ENCODE measurements at places on chromosomes 3 and 15.

DNA sequence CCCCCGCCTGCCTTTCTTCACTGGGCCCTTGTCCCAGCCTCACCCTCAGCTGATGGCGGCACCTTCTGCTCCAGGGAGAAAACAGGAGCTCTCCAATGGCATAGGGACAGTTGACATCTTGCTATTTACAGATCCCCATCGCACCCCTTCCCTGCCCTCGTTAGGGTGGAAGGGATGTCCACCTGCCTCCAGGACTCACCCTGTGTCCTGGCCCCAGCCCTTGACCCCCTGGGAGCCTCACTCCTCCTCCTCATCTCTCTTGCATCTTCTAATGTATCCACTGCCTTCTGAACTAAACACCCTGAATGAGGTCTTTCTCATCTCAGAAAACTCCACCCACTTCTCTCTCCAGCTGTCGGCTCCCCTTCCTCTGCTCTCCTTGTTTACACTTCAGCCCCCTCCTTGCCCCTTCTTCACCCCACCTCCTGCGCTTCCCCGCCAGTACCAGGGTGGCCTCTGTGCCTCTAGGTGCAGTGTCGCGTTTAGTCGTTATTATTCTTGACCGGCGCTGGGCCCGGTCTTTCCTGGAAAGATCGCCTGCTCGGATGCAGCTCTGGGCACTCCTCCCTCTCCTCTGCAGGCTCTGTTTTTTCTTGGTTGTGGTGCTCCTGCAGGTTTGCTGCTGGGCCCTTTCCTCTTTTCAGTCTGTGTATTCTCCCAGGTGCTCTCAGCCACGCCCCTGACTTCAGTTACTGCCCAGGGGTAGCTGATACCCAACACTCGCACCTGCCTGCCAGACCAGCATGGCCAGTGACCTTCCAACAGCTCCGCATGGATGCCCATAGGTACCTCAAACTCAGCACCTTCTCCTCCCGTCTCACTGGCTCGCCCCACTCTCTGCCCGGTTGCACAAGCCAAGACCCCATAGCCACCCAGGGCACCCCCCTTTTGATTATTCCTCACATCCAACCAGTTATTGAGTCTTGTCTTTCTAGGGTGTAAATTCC lies 42.9 kb downstream of the PML start:
- no peak for DNase-seq

- DNase-seq: no peak
Observed at GRCh38 chr15:56052395-56053045, 59.1 kb upstream of the NEDD4 start.

DNA sequence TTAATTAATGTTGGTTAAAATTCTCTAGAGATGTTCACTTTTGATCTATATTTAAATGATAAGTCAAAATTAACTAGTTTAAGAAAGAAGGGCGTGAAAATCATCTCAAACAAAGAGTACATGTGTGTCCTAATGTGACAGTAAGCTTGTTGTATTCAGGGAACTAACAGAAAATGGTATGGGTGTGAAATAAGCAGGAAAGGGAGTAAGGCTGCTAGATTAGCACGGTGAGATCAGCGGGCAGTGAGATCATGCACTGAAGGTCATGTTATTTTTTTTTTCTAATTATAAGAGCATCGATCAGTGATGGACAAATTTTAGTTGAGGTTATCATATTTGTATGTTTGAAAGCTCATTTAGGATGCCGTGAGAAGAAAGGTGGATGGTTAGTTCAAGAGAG lies 430.8 kb downstream of the DIPK2A start:
- DNase-seq: no peak

DNA sequence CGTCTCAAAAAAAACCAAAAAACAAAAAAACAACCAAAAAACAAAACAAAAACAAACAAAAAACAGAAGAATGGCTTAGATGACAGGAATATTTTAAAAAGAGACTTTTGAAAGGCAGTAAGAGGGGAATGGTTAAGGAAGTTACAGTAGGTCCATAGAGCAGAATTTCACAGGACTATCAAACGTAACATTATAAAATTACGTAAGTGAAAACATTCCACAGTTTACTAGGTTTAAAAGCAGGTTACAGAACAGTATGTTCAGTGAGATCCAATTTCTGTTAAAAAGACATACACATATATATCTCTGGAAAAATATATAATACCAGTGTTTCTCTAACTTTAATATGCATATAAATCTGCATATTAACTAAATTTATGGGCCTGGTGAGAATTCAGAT lies 50.2 kb upstream of the MUC13 start:
- DNase-seq: no peak

DNA sequence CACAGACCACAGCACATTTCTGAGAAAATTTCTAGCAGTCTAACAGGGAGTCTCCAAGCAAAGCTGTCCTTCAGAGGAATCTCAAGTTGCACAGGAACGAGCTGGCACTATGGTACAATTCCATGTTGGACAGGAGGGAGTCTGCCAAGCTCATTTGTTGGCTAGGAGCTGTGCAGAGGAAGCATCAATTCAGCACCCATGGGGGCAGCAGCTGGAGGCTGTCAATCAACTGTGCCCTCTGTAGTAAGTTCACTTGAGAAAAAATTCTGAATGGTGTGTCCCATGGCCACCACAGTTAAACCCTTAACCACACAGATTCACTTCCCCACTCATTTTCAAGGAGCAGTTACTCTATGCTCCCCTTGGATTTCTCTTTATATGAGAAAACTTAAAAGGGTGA lies 298.5 kb upstream of the PPP2R3A start:
- DNase-seq: no peak

GRCh38 chr15:79475306-79475705 lies 43.2 kb downstream of the MINAR1 start:
- DNase-seq: no peak

DNA sequence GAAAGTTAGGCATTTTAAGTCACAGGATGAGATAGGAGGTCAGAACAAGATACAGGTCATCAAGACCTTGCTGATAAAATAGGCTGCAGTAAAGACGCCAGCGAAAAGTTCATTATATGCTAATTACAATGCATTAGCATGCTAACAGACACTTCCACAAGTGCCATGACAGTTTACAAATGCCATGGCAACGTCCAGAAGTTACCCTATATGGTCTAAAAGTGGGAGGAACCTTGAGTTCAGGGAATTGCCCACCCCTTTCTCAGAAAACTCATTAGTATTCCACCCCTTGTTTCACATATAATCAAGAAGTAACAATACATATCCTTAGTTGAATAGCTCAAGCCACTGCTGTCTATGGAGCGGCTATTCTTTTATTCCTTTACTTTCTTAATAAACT lies 92.7 kb upstream of the PLXND1 start:
- no peak for DNase-seq

- no peak for DNase-seq
Observed at GRCh38 chr15:39462691-39463090, 118.2 kb upstream of the THBS1 start.

DNA sequence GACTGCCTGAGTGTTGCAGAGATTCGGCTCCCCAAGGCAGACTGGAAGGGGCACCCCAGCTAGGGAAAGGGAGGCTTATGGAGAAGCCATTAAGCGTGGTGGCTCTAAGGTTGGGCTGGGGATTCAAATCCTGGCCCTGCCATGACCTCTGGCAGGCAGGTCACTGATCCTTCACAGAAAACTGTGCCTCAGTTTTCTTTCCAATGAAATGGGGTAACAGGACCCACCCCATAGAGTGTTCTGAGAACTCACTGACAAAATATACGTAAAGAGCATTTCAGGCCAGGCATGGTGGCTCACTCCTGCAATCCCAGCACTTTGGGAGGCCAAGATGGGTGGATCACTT lies 34.6 kb downstream of the DNASE1L3 start:
- no peak for DNase-seq

DNA sequence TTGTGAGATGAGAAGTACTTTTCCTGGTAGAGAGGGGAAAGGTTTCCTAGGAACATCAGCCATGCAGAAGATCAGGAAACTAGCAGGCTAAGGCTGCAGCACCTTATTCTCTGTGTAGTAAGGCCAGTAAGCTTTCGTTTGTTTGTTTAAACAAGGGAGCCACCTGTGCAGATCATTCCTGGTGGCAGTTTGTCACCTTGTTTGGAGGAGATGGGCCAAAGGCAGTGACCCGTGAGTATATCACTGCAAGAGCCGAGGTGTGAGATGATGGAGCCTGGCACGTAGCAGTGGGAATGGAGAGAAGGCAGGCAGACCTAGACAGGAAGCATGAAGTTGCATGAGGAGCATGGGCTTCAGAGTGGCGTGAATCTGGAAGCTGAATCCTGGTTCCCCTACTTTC lies 19.6 kb downstream of the ATG7 start:
- DNase-seq: no peak

- DNase-seq: no peak
Observed at GRCh38 chr3:155382396-155383042, 89.0 kb upstream of the STRIT1 start.

GRCh38 chr3:181362378-181362777 lies 349.3 kb upstream of the SOX2 start:
- DNase-seq: no peak

GRCh38 chr3:41095702-41096101 lies 103.6 kb upstream of the CTNNB1 start:
- no peak for DNase-seq

- DNase-seq: no peak
Observed at GRCh38 chr3:151985787-151986430, 112.5 kb downstream of the SUCNR1 start.

DNA sequence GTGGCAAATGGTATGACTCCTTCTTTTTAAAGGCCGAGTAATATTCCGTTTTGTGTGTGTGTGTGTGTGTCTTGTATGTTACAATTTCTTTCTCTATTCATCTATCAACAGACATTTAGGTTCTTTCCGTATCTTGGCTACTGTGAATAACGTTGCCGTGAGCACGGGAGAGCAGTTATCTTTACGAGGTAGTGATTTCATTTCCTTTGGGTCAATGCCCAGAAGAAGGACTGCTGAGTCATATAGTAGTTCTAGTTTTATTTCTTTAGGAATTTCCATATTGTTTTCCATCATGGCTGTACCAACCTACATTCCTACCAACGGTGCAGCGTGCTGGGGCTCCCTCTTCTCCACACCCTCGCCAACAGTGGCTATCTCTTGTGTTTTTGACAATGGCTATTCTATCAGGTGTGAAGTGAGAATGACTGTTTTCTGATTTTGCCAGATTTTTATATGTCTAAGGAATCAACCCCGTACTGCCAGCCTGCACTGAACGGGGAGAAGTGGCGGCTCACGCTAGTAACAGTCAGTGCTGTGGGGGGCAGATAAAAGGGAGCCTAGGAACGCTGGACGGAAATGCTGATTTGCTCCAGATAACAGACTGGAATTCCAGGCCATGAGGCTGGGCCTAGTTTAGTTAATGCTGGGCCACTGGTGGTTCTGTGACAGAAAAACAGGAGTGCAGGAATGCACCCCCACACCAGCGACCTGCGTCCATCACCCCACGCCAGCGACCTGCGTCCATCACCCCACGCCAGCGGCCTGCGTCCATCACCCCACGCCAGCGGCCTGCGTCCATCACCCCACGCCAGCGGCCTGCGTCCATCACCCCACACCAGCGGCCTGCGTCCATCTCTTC lies 168.1 kb downstream of the XXYLT1 start:
- no peak for DNase-seq

GRCh38 chr3:15243822-15244482 lies 37.9 kb downstream of the CAPN7 start:
- DNase-seq: no peak

GRCh38 chr15:69730281-69731080 lies 277.9 kb downstream of the RPLP1 start:
- DNase-seq: no peak

DNA sequence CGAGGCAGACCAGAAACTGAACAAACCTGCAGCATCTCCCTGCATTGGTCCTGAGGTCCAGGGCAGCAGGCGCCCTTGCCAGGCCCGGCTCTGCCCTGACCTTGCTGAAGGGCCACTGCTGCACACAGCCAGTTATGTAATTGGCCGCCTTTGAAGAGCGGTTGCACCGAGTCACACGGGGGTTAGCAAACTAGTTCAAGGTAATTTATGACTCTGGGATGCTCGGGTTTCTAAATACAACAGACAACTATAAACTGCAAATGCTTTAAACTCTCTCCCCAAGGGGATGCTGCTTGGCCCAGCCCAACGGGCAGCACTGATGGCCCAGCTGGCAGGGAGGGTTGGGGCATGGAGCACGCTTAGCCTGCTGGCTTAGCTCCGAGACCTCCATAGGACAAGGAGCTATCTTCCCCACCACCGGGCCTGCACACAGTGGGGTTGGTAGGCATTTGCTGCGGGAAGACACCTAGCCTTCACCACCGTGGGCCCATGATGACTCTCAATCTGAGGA lies 60.3 kb upstream of the IQSEC1 start:
- no peak for DNase-seq

DNA sequence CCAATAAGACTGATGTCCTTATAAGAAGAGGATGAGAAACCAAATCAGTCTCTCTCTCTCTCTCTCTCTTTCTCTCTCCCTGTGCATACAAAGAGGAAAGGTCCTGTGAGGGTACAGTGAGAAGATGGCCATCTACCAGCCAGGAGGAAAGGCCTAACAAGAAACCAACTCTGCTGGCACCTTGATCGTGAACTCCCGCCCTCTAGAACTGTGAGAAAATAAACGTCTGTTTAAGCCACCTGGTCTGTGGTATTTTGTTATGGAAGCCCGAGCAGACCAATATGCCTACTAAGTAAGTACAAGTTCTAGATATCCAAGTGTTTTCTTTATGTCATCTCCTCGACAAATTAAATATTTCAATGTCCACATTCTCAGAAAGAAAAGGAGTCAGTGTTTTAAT lies 44.9 kb upstream of the TMC3 start:
- no peak for DNase-seq

GRCh38 chr3:73072634-73073033 lies 11.2 kb downstream of the EBLN2 start:
- no peak for DNase-seq

GRCh38 chr3:13229273-13229949 lies 156.2 kb upstream of the IQSEC1 start:
- no peak for DNase-seq

- no peak for DNase-seq
Observed at GRCh38 chr3:124941771-124942170, 7.2 kb upstream of the MUC13 start.

DNA sequence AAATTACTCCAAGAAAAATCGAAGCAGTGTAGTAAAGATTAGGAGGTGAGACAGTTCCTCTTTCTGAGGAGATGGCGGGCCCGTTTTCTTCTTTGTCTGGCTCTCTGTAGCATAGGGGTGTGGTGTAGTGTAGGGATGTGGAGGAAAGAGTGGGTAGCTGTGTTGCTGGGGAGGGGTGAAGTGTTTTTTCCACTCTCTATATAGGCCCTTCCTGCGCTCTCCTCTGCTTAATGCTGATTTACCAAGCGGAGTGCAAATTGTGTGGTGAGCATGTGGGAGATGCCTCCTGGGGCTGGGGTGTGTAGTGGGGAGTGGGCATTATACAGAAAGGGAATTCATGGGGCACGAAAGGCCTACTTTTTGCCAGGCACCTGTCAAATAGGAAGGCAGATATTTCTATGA lies 94.9 kb downstream of the ST6GAL1 start:
- no peak for DNase-seq

DNA sequence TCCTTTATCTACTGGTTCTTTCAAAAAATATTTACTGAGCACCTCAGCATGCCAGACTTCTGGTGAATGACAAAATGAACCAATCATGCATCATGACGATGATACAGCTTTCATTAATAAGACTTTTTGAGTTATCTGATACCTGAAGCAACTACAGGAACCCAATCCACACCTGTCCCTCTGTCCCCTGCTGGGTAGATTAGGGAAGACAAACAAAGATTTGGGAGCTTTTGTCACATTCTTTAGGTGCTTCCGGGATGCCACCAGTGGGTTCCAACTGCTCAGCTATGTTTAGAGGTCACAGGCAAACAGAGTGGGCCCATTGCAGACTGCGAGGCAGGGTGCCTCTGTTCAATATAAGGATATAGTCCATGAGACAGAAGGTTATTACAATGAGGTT lies 1020.5 kb upstream of the CFAP20DC start:
- DNase-seq: no peak

GRCh38 chr3:51874411-51874810 lies 990 bp downstream of the IQCF5 start:
- DNase-seq: no peak

Measured in RWPE2 (cell line).